Skin of body (tissue), 3 donors: ENCODE measurements at places on chromosomes 1 and 21.

DNA sequence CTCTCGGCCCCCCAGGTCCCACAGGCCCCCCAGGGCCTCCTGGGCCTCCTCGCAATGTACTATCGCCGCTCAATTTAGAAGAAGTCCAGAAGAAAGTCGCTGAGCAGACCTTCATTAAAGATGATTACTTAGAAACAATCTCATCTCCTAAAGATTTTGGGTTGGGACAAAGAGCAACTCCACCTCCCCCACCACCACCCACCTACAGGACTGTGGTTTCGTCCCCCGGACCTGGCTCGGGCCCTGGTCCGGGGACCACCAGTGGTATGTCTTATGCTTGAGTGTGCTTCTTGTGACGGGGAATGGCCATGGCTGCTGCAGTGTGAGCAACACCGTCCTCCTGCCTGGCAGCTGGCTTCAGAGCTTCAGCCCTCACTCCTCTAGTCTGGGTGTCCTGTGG lies 70.2 kb upstream of the DYNLT5 start:
- no peak for DNase-seq

DNA sequence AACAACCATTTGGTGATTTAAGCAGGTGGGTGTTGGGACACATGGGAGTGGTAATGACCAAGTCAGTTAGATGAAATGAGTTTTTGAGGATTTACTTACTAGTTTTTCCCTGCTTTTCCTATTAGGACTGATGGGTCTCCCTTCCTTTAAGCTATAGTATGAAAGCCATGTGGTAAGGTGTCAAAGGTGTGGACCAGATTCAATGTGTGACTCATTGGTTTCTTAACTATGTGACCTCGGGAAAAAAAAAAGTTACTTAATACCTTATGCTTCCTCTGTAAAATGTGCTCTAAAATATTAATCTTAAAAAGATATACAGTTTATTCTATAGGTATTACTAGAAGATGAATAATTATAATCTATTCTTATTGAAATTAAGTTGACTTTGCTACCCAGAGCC lies 93.7 kb downstream of the DUSP10 start:
- DNase-seq: no peak

- no peak for DNase-seq
Measured at GRCh38 chr1:15526021-15526489, 593 bp upstream of the DNAJC16 start.

DNA sequence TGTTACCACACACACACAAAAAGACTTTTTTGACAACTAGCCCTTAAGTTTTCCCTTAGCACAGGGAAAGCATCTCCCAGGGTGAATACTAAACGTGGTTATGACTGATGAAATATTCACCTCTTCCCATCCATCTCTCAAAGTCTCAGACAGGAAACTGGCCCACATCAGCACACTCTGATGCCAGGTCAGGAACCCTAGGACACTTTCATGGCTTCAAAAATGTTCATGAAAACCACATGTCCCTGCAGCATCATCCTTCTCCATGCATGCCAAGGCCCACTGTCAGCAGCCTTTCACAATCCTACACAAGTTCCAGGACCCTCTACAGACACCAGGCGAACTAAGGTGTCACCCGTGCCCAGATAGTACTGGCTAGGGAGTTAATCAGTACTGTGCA lies 68.7 kb downstream of the DNTTIP2 start:
- DNase-seq: no peak

- no peak for DNase-seq
Measured at GRCh38 chr1:10051656-10052055, 18.9 kb downstream of the UBE4B start.

- no peak for DNase-seq
Measured at GRCh38 chr1:66532214-66532613, 1.7 kb upstream of the SGIP1 start.

DNA sequence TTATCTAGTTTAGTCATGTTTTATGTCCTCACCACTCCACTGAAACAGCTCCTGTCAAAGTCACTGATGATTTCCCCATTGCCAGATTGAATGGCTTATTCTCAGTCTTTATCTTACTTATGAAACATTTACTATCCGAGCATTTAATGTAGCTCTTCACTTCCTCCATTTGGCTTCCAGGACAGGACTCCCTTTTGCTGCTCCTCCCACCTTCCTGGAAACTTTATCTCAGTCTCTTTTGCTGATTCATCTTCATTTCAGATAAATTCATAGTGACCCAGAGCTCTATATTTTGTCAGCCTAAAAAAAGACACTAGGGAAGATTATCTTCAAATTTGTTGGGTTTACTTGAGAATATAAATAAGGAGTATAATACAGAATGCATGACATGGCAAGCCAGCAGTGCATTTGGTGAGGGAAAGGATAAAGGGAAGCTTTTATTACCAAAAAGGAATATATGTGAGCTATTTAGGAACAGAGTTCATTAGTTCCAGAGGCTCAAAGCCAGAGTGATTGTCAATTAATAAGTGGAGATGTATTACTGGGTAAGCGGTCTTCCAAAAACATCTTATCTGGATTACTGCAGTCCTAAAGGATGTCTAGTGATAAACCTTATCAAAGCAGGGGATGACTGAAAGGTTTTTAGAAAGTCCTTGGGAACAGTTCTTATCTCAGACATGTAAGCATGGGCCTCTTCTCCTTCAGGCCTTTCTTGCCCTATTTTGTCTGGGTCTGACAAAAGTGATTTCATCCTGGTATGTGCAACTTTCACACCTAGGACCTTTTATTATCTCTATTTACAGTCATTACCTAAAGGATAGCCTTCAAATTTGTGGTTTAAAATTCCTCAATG lies 25.6 kb downstream of the IL23R start:
- no peak for DNase-seq

DNA sequence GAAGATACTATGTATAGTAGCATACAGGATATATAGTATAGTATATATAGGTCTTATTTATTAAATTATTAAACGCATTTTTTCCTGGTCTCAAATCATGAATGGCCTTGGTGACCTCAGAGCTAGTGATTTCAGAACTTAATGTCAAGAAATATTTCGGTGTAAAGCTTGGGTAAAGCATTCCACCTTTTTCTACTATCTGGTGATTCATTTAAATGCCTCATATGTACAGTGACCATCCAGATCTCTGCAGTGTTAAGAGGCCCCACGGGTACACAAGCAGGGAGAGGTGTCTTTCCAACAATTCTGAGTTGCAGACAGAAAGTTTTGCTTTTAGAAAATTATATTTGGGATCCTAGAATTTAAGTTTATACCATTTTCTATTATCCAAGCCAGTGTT lies 626.5 kb downstream of the PTPRC start:
- no peak for DNase-seq

GRCh38 chr1:238119060-238119459 lies 228.3 kb upstream of the ZP4 start:
- DNase-seq: no peak

DNA sequence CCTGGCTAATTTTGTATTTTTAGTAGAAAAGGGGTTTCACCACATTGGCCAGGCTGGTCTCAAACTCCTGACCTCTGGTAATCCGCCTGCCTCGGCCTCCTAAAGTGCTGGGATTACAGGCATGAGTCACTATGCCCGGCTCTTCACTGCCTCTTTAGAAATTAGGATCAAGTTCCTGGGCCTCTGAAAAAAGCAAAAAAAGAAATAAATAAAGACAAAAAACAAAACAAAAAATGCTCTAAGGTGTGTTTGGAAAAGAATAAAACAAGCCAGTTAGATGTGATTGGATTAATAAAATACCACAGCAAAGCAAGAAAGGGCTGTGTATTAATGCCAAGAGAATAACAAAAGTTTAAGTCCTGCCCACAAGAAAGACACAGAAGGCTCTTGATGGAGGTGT lies 4.2 kb upstream of the ABCB10 start:
- no peak for DNase-seq

GRCh38 chr1:163250382-163250974 lies 47.8 kb upstream of the RGS5 start:
- DNase-seq: no peak

DNA sequence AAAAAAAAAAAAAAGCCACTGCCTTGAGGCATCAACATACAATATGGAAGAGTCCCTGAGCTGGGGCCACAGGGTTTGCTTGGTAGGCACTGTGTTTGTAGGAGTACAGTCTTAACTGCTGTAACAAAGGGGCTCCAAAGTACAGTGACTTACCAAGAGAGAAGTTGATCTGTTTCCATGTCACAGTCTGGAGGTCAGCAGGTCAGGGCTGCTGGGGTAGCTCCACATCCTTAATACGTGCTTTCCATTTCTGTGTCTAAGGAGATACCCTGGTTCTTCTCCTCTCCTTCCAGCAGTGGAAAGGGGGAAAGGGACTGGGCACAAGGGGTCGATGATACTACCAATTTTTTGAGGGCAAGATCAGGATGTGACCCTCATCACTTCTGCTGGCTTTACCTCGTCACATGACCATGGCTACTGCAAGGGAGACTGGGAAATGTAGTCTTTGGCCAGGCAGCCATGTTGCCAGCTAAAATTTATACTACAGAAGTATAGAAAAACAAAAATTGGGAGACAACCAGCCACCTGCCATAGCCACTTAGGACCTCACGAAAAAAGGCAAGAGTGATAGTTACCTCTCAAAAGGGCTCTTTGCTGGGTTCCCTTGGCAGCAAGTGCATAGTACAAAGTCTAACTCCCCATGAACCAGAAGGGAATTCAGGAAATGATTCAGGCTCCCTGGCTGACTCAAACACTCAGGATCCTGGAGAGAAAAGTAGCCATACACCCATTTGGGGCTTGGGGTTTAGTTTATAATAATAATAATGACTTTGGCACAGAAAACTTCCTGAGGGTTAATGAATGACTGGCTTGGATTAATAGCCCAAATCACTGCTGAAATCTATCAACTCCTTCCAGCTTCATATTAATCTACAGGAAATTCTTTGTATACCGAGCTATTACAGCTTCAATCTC lies 52.7 kb upstream of the ATP5PO start:
- no peak for DNase-seq

- no peak for DNase-seq
Measured at GRCh38 chr1:60662486-60663044, 419.8 kb upstream of the NFIA start.
